ENCODE measurements at places on chromosomes 13 and 19. TPM values are rescaled to one million over a fixed set of nuclear protein-coding genes. Genes with fewer than 3 reads are reported as not detected.

Gene MEIS3
- 56.1 TPM for total RNA-seq

Gene MAP2K2
- total RNA-seq: 164 TPM

Gene LSR
- total RNA-seq: not detected

Gene FAM216B
- total RNA-seq: not detected

Gene C13orf42
- not detected for total RNA-seq

Gene DAND5
- not detected for total RNA-seq

Gene CGB5
- not detected for total RNA-seq

Gene ZNF844
- total RNA-seq: 3.7 TPM

Gene FXYD5
- total RNA-seq: 118 TPM

Gene ZNF492
- total RNA-seq: 0.12 TPM

Gene CNMD
- not detected for total RNA-seq

Gene ZFR2
- not detected for total RNA-seq

Gene KIR3DL1
- not detected for total RNA-seq

Gene VASP
- 120 TPM for total RNA-seq

Gene ZNF681
- total RNA-seq: 0.35 TPM

Gene RASAL3
- not detected for total RNA-seq

Gene LRRC25
- total RNA-seq: 0.12 TPM

Gene PLK5
- not detected for total RNA-seq

All from pericardium fibroblast (primary cell).